Prostate gland (tissue), 2 donors: ENCODE measurements at places on chromosomes 6 and 20.

DNA sequence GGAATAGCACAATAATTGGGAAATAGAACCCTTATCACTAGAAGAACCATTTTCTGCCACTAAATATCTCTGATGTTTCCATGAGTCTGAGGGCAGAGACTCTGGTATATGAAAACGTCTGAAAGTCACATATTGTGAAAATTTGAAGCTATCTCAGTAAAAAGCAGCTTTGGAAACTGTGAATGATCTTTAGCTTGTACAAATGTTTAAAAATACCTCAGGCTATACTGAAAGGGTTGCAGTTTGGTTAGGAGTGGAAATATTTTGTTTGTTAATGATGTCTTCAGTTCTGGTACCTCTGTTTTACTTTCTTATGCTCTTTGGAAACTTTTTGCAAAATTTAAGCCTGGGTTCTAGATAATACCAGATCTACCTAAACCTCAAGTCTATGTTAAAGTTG is 135.0 kb downstream of the SLC16A10 start:
- DNase-seq = no peak

DNA sequence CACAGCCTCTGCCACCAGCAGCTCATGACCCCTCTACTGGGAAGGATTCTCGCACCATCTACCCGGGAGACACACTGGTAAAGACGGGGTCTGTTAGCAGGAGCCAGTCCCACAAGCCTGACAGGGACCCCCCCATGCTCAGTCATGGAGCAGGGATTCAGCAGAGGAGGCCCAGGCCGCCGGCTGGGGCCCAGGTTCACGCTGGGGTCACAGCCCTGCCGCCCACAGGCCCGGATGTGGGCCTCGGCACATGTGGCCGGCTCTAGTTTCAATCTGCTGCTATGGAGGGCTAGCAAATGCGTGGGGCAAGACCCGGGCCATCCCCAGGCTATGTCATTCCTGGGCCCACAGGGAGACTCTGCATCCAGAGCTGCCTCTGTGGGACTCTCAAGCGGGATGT is 25.1 kb downstream of the PXDC1 start:
- DNase-seq = no peak

DNA sequence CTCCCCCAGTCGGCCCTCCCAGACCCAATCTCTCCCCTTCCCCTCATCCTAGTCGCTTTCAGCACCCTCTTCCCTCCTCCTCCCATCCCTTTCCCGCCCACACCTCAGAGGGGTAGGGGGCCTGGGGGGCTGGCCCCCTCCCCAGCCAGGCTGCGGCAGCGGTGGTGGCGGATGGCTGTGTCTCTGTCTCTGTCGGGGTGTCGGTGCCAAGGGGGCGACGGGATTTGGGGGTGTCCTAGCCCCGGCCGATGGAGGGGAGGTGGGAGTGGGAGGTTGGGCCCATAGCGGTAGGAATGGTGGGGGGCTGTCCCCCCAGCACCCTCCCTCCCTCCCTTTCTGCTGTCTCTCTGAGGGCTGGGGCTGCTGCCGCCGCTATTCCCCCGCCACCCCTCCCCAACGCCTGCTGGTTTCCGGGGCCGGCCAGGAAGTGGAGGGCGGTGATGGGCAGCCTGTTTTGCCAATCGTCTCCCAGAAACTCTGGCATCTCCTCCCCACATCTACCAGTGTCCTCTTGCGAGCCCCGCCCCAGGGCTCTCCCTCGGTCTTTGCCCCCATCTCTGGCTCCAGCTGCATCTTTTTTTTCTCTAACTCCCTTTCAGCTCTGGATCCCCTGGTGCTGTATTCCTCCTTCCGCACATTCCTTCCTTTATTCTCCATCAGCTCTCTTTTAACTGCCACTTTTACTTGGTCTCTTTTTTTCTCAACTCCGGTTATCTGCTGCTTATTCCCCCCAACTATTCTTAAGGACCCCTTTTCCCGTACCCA is at the start of gene AGPAT1:
Gene AGPAT1, minus strand, starts transcription at position 374 of the 765 bp plus-strand sequence. CDS start 4,588 bp downstream, outside the sequence.
- peak; percentile 96 for DNase-seq

- peak; percentile 27 for DNase-seq
Observed at GRCh38 chr20:50348096-50348495, 157.5 kb downstream of the CEBPB start.

DNA sequence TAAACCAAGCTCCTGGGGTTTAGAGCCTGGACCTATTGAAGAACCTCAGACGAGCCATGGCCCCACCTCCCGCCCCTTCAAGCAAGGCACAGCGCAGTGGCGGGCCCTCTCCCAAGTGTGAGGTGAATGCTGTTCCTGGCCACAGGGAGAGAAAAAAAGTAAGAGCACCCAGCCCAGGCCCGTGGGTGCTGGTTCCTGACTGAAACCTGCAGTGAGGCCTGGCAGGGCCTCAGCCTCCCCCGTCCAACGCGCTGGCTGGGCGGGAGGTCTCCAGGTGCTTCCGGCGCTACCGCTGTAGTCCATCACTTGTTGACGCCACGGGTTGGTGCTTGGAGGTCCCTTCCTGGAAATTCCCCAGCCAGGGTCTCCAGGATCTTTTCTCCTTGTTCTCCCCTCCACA is 5.5 kb upstream of the FAM83C start:
- DNase-seq = no peak

DNA sequence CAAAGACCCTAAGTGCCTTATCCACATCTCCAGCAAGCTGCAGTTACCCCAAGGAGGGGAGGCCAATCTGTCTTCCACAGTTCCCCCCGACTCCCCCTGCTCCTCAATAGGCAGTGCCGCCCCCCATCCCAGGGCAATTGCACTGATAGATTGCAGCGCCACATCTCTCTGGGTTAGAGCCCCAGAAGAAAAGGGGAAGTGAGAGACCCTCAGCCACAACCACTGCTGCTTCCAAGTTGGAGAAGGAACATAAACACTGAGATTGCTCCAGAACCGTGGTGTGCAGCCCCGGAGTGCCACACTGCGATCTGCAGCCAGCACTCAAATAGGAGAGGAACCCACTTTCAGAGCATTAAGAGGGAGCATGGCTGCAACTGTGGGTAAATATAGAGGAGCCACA is 101.5 kb downstream of the RWDD2A start:
- DNase-seq = no peak

- DNase-seq = no peak
Observed at GRCh38 chr6:115733426-115733825, 327.3 kb downstream of the FRK start.

DNA sequence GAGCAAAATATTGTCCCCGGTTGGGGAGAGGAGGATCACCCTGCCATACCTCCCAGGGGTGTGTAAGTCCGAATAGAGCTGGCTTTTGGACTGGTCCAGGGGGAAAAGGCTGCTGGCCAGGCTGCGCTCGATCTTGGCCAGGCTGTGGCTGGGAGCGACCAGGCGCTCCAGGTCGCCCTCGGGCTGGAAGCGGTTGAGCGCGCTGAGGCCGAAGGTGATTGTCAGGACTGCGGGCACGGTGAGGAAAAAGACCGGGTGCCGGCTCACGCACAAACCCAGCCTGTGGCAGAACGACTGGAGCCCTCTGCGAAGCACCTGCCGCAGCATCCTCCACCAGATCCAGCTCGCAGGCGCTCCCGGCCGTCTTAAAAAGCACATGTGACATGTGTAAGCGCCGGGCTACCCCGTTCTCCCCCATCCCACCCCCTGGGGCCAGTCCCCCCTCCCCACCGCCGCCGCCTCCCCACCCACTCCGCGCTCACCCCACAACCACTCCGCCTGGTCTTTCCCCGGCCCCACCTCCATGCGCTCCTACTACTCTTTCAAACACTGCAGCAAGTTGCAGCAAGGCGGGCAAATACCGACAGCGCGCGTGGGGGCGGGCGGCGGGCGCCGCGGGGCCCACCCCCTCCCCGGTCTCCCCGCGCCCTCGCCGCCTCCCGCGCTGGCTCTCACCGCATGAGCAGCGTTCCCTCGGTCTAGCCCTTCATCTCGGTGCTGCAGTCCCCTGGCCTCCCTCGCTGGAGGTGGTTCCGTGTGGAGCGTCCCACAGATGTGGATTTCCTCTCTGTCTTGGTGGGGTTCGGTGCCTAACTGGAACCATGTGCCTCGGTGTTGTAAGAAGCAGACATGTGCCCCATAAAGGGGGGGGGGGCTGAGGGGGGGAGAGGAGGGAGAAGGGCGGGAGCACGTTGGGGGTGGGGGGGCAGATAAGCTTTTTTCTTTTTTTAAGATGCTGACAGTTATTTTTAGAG is 42.4 kb downstream of the PTCHD4 start:
- DNase-seq = no peak

DNA sequence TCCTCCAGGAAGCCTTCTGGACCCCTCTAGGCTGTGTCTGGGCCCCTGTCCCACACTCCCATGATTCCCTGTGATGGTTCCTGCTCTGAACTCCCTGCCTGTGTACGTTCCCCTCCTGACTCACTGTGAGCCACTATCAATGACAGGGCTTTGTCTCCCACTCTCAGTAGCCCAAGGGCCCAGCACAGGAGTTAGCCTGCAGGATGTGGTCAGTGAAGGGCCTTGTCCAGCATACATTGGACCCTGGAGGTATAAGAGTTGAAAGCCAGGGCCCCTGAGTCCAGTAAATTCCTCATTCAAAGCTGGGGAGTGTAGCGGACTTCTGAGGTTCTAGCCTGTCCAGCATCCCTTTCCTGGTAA is 19.0 kb downstream of the ZBP1 start:
- DNase-seq = no peak

DNA sequence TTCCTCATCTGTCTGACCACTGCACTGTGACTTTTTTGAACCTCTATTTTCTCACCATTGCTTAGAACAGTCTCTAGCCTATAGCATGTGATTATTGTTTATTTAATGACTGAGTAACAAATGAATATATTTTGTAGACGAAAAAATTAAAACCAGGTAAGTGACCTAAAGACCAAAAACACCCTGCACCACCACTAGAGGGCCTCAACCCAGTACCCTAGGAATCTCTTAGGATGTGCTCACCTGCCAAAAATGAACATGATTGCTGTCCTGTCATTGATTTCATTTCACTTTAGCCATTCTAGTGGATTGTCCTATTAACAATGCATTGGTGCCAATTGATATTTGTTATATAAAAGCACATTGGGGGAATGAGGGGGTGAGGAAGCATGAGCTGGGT is 199.1 kb downstream of the COL9A1 start:
- no peak for DNase-seq

GRCh38 chr20:11549172-11550103 is 368.3 kb upstream of the BTBD3 start:
- DNase-seq = no peak

- no peak for DNase-seq
Observed at GRCh38 chr20:13355411-13355810, 134.3 kb downstream of the ISM1 start.

DNA sequence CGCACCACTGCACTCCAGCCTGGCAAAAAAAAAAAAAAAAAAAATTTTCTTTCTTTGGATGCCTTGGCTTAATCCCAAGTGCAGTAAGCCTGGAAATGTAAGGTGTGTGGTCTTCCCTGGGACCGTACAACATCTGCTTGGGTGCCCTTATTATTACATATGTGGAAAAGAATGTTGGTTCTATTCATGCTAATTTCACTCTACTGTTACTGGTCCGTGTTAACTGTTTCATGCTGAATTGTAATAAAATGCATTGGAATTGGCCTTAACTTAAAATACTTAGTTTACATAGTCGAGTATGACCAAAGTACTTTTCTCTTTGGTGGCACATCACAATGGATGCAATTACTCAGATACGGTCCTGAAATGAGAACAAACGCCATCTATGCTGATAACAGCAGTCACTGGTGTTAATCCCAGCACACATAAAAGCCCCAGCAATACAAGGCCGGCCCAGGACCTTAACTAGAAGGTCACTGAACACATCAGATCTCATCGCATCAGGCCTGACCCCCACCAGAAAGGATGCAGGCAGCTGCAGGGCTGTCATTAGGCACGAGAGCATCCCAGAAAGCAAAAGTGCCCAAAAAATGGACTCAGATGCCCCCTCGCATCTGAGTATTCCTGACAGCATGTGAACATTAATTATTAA is 1.2 kb downstream of the SERPINB6 start:
- DNase-seq = no peak

GRCh38 chr6:25975923-25976560 is 13.4 kb downstream of the TRIM38 start:
- DNase-seq = no peak

DNA sequence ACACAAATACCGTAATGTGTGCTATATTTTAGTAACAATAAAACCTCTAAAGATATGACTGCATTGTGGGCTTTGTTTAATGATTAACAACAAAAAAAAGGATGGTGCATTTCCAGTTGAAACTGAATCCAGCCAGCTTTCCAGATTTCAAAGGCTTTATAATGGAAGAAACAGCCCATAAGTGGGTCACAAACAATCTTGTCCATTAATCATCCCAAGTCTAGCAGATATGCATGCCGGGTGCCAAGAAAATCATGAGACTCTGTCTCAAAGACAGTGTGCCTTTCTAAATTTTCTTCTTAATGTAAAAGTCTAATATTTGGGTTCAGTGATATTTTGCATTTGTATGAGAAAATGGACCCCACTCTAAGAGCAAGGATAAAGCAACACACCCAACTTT is 20.6 kb upstream of the LAMP5 start:
- DNase-seq = no peak
